ENCODE measurements at places on chromosomes 3 and 15.
A peak's percentile ranks its signal among the peaks of the same experiment; 100 is the strongest.

DNA sequence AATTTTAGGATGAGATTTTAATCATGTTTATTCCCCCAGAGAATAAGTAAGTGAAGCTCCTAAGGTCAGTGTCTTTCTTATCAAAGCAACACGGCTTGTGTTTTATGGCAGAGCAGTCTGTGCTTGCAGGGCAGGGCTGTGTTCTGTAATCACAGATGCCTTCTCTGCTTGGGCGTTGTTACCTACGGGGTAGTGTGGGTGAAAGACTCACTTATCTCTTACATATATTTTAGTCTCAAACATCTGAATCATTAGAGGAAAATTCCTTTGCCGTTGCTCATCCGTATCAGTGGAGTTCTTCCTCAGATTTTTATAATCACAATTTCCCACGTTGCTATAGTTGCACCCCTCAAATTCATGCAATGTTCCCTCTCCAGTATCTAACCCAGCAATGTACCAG is 271.7 kb upstream of the MEIS2 start:
- no peak for DNase-seq

DNA sequence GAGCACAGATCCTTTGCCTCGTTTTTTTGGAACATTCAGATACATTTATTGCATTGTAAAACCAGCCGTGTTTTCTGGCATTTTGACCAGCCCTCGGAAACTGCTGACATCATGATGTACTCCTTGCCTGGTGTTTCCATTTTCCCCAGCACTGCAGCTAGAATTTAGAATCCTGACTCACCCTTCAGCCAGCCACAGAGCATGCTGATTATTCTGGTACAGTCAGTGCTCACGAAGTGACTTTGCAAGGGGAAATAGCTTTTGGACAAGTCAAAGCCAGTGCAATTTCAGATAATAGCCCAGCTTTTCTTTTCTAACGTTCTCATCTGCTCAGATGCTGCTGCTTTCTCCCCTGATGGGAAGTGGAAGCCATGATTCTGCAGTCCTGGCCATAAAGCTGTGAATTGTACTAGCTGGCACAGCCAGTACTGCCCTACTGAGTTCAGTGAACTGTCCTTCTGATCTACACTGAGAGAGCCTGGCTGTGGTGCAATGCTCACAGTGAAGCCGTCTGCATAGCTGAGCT is 12.1 kb upstream of the CNBP start:
- no peak for DNase-seq

GRCh38 chr3:189529889-189530471 is 101.2 kb upstream of the TP63 start:
- no peak for DNase-seq

GRCh38 chr3:133494469-133494868 is 79.0 kb upstream of the CDV3 start:
- peak; percentile 25 for DNase-seq

DNA sequence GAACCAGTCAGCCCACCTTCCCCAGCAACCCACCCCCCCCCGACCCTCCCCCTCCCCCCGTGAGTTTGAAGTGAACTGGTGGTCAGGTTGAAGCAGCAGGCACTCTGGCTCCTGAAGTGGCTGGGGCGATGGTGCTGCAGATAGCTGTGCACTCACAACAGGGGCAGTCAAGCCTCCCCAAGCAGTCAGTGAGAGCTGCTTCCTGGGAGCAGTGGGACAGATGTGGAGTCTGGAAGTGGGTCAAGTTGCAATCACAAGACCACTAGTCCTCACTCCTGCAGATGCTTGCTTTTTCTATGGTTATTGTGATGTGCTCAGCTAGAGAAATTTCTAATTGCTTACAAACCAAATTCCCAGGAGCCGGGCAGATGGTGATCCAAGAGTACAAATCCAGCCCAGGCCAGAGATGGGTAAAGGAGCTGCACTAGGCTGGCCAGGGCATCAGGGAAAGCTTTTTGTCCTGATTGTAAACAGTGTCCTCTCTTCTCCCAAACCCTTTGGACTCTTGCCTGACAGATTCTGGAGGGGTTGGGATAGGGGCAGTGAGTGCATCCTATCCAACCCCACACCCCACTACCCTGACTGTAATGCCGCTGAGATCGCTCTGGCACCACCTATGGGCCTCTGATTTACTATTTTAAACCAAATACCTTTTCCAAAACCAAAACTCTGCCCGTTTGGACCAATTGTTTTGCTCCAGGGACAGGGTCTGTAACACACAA is 9.8 kb upstream of the CLPX start:
- no peak for DNase-seq

DNA sequence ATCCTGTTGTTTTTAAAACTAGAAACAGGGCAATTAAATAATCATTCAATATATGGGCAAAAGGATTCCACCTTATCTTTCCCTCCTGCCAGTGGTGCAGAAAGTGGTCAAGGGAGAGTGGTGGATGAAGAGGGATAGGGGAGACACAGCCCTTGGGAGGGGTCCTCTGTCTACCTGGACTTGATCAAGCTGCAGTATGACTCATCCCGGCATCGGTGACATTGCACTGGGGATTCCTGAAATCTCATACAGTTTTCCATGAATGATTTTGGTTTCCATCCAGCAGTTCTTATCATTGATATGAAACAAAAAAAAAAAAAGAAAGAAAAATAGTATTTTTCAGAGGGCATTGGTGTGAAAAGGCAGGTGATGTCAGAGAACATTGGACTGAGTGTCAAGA is 62.9 kb downstream of the CMTM8 start:
- no peak for DNase-seq

- no peak for DNase-seq
Observed at GRCh38 chr3:181921220-181921619, 209.5 kb downstream of the SOX2 start.

GRCh38 chr3:31009881-31010280 is 115.4 kb upstream of the GADL1 start:
- no peak for DNase-seq

- no peak for DNase-seq
Observed at GRCh38 chr3:168239287-168239686, 143.6 kb upstream of the GOLIM4 start.

- DNase-seq, result no peak
Observed at GRCh38 chr3:138938056-138938876, 8.7 kb downstream of the FOXL2 start.

- DNase-seq, result no peak
Observed at GRCh38 chr15:90881181-90881977, 2.9 kb upstream of the FES start.

GRCh38 chr15:99430881-99431401 is 134.8 kb upstream of the MEF2A start:
- DNase-seq, result no peak

GRCh38 chr15:36757189-36757814 is 177.9 kb downstream of the CDIN1 start:
- DNase-seq, result no peak

DNA sequence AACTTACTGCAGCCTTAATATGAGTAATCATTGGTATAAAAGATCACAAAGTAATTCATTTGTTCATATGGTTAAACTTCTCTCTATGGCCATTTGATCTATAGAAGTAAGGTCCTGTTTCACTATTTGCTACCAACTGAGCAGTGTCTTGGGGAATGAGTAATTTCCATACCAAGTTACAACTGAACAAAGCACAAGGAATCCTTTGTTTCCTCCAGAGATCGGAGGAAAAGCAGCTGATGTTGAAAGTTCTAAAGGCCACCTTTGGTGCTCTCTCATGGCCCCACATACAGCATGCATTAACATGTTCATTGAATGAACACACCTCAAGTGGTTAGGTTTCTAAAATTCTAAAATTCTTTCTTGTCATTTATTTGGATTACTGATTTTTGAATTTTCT is 7.1 kb upstream of the CNTN3 start:
- DNase-seq, result no peak

DNA sequence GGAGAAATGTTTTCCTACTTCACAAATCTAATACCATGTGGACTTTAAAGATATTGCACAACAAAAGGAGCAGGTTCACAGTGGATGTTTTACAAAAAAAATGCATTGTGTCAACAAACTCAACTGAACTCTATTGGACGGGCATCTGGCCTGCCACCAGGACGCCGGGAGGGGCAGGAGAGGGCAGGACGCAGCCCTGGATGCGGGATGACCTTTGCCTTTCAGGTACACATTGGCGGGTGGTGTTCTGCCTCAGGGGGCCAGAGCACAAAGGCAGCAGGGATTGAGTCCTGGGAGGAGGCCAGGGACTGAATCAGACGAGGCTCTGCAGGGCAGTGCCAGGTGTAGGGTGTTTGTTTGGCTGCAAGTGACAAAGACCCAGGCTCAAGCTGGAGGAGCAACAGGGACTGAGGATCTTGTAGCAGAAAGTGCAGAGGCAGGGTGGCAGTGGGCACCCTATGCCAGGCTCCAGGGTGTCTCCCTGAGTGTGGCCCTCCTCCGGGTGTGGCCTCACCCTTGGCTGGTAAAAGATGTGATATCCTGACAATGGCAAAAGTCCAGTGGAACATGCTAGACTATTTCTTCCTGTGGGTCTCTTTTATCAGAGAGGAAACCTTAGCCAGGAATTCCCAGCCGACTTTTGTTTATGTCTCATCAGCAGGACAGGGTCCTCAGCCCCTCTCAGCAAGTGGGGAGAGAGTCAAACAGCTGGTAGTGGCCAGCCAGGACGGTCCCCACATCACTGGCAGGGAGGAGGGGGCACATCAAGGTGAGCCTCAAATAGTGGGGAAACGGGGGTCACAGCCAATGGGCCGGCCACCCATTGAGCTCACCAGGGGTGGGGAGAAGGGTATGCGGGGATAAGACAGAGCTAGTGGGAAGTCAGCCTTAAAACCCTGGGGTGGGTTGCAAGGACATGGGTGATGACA is 29.7 kb upstream of the KLF13 start:
- peak; percentile 9 for DNase-seq

GRCh38 chr3:66083784-66084213 is 45.1 kb upstream of the MAGI1 start:
- DNase-seq, result no peak

GRCh38 chr3:13277860-13278531 is 142.1 kb downstream of the NUP210 start:
- DNase-seq, result no peak

DNA sequence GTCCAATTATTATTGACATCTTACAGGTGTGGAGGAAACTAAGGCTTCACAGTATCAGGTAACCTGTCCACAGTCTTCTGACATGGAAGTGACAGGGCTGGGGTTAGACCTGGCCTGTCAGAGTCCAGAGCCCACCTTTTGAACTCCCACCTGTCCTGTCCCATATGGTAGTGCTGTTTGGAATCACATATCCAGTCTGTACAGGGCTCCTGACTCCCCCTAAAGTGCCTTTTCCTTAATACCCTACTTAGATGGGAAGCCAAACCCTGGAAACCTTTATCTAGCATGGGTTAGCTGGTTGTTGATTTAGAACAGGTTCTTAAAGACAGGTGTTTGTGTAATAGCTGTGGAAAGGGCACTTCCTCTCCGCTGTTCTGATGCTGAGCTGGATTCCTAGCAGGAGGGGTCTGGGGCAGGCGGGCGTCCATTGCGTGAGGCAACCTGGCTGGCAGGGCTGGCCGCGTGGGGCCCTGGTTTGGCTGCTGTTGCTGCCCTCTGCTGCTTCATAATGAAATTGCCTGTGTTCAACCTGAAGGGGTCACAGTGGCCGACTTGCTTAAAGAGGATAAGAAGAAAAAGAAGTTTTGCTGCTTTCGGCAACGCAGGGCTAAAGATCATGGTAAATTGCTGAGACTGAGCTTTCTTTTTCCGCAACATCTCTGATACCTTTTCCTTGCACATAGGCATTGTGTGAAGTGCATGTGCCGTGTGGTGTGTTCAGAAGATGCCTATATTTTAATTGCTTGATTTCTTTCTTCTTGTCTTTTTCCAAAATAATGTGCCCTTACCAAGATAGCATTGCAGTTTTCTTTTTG is 136.2 kb downstream of the CHDH start:
- DNase-seq, result peak; percentile 44

GRCh38 chr15:31525988-31526665 is 199.5 kb downstream of the KLF13 start:
- no peak for DNase-seq

DNA sequence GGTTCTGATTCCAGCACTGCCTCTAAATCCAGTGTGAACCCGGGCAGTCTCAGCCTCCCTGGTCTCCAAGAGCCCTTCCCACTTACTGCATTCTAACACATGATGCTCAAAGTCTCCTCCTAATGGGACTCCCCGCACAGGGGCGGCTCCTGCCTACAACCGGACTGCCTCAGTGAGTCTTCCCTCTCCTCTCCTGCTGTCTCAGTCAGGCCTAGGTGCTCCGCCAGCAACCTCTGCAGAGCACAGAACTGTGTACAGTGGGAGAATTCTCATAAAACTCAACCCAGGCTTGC is 28.9 kb downstream of the TBC1D2B start:
- no peak for DNase-seq

GRCh38 chr3:161409069-161409468 is 37.8 kb upstream of the SPTSSB start:
- peak; percentile 7 for DNase-seq

GRCh38 chr3:126968391-126969390 is 14.2 kb upstream of the PLXNA1 start:
- no peak for DNase-seq

GRCh38 chr15:90044916-90045371 is 43.8 kb downstream of the ZNF710 start:
- no peak for DNase-seq

DNA sequence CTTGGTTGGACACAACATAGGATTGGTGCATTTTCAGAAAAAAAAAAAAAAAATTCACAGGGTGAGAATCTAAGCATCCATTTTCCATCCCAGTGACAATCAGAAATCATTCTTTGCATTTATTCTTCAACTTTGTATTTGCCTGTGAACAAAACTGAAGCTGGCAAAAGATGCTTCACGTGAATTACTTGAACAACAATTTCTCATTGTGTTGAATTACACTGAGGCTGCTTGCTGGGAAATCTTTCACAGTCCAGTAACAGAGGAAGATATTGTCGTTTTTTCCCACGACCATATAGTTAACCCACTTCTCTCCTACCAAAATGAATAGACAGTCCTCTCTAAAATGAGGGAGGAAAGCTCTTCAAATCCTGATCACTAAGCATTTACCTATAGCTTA is 4.3 kb upstream of the SLCO3A1 start:
- no peak for DNase-seq

DNA sequence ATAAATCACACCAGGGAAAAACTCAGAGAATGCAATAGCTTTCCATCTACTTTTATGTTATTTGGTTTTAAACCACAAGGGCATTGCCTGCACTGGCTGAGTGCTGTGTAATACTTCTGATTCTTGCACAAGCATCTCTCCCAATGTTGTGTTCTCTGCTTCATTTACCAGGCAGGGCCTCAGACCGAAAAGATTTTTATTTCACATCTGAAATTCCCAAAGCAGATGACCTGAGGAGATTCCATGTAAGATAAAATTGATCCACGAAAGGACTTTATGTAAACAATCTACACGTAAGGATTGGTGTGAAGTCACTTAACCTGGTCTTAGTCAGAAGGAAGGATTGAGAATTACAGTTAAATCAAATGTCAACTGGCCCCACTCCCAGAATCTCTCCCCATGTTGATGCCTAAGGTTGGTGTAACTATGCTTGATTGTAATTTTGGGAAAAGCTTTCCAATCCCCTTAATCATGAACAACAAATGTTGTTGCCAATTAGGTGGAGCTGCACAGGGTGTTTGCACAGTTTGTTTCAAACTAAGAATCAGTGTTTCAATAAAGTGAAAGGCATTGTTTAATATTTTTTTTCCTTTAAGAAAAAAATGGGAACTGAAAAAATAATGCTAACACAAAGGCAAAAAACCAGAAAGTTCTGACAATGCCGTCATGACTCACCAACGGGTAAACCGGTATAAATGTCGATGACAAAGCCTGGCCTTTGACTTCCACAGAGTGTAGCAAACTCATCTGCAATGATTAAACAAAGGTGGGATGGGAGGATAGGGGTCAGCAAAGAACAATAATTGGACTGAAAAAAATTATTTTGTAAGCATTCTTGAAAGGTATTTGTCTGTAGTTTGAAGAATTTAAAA is 128.6 kb downstream of the DUT start:
- no peak for DNase-seq

GRCh38 chr15:90327311-90327710 is 24.8 kb upstream of the ZNF774 start:
- no peak for DNase-seq

Measured in SHP77 treated with DMSO at 0.1 percent for 48 hours (cell line).